Vagina (tissue), 2 donors: ENCODE measurements at places on chromosomes 4 and X.
A peak's percentile ranks its signal among the peaks of the same experiment; 100 is the strongest.

DNA sequence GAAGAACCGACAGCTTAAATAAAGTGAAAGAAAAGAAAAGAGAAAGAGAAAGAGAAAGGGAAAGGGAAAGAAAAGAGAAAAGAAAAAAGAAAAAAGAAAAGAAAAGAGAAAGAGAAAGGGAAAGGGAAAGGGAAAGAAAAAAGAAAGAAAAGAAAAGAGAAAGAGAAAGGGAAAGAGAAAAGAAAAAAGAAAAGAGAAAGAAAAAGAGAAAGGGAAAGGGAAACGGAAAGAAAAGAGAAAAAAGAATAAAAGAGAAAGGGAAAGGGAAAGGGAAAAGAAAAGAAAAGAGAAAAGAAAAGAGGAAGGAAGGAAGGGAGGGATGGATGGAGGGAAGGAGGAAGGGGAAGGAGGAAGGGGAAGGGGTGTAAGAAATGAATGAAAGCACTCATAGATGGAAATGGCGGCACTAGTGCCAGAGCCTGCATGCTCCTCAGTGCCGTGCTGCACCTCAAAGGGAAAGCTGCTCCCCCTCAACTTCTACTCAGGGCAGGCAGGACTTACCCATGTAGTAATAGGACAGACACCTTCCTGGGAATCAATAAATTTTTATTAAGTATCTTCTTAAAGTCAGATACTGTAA, 70.7 kb downstream of the AFAP1 start:
- no peak for DNase-seq

DNA sequence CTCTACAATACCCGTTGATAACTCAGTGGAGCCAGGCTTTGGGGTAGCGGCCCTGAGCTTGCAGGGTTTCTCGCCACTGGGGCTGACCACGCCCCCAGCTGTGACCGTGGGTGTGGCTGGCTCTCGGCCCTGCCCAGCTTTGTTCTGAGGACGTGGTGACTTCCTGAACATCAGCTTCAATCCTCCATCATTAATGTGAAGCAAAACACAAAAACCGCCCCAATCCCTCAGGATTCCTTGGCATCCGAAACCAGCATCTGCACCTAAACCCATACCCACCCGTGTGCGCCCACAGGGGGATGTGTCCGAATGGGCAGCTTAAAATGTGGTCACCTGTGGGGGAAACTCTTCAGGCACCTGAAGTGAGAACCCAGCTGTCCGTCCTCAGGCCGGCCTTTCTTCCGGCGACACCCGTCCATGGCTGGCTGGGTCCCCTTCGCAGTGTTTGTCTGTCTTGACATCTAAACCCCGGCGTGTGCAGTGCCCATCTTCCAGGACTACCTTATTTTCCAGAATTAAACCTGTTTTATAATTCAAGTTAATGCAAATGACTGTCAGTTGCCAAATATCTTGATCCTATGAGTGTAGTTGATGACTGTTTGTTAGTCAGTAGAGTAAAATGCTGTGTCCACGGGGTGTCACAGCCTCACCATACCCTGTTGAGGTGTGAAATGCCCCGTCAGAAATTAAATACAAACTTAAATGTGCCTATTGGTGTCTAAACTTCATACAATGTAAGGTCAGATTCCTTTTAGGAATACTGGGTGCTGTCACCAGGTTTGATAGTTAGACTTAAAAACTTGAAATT, 27.3 kb downstream of the NELFA start:
- no peak for DNase-seq

- no peak for DNase-seq
Measured at GRCh38 chr4:101682946-101683345, 107.6 kb upstream of the BANK1 start.

GRCh38 chr4:22686141-22686540, 6.6 kb upstream of the GBA3 start:
- no peak for DNase-seq

DNA sequence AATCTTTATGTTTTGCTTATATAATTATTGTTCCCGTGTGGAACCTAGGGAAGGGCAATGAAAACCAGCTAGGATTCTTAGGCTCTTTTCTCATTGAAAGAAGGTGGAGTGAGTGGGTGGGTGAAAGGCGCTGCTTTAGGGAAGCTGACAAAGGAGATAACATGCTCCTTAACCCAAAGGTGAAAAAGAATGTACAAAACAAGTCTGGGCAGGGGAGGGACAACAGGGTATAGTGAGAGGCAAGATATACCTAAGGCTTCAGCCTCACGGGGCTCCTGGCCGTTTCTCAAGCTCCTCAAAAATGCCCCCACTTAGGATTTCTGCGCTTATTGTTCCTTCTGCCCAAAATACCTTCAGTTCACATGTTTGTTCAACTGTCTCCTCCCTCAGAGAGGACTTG, 1.8 kb downstream of the SH2D1A start:
- no peak for DNase-seq

DNA sequence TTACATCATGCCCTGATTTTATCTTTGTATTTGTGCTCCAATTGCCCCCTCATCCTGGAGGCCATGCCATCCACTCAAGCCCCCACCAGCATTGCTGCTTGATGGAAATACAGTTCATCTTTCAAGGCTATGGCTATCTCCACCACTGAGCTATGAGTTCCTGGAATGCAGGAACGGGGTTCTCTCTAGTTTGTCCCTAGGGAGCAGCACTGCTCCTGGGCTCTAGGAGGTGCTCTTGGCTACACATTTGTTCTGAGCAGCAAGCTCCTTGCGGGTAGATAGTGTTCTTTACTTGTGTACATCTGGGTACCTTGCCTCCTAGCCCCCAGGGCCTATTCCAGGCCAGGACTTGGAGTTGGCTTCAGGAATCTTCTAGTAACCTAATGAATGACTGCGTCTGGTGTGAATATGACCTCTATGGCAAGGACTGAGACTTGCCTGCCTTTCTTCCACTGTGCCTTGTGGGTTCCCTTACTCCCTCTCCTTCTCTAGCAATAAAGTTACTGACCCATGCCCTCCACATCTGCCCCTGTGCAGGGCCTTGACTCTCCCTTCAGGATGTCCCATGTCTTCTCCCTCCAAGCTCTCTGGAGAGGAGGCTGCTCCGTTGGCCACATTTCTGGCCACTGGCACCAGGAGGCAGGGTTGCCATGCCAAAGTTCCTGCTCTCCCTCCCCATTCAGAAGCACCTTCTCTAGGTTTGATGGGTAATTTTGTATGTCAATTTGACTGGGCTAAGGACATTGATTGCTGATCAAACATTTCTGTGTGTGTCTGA, 7.6 kb downstream of the CITED1 start:
- peak; percentile 72 for DNase-seq

GRCh38 chr4:2363951-2364653, 54.3 kb downstream of the ZFYVE28 start:
- no peak for DNase-seq

DNA sequence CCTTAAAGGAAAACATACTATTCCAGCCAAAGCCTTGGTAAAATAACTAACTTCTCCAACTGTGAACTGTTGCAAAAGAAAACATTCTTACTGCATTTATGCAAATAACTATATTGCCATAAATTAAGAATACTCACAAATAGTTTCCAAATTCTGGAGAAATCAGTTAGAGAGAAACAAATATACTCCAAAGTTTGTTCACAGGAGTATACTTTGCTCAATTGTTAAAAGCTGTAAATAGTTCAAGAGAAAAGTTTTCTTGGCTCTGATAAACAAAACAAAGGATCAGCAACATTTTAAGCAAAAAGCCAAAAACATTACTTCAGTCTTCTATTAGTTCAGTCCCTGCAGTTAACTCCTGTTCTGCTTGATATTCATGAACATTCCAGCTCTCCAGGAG, 83.0 kb downstream of the EIF4E start:
- no peak for DNase-seq

- no peak for DNase-seq
Measured at GRCh38 chr4:169116270-169116901, 106.3 kb upstream of the CBR4 start.

GRCh38 chr4:122710434-122711308, 21.8 kb upstream of the BBS12 start:
- DNase-seq, result no peak

- no peak for DNase-seq
Measured at GRCh38 chr4:2266181-2266580, 4.3 kb upstream of the MXD4 start.

- no peak for DNase-seq
Measured at GRCh38 chr4:29558789-29559188, 1161.4 kb upstream of the PCDH7 start.

- no peak for DNase-seq
Measured at GRCh38 chr4:184384056-184384809, 90.1 kb downstream of the IRF2 start.

GRCh38 chr4:61771056-61771455, 570.9 kb downstream of the ADGRL3 start:
- no peak for DNase-seq

DNA sequence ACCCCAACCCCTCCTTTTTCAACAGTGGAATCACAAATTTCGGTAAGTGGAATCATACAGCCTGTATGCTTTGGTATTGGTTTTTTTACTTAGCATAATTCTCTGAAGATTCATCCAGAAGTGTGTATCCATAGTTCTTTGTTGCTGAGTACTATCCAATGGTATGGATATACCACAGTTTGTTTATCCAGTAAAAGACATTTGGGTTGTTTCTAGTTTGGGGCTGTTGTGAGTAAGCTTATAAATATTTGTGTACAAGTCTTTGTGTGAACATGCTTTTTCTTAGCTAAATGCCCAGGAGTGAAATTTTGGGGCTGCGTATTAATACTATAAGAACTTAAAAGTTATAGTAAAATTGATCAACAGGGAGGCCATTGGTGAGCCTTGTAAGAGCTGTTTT, 57.5 kb upstream of the GC start:
- DNase-seq, result no peak

GRCh38 chrX:119067023-119067739, 5.6 kb upstream of the CT47C1 start:
- no peak for DNase-seq

DNA sequence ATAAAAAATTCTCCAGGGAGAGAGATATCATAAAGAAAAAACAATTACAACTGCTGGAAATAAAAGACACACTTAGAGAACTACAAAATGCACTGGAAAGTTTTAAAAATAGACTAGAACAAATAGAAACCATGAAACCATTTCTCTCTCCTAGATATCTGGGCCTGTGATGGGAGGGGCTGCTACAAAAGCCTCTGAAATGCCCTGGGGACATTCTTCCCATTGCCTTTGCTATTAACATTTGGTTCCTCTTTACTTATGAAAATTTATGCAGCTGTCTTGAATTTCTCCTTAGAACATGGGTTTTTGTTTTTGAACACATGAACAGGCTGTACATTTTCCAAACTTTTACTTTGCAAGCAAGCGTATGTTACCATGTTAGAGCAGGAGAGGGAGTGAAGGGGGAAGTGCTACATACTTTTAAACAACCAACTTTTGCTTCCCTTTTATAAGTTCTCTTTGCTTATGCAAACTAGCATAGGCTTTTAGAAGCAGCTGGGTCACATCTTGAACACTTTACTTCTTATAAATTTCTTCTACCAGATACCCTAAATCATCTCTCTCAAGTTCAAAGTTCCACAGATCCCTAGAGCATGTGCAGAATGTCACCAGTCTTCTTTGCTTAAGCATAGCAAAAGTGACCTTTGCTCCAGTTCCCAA, 47.9 kb upstream of the PACRGL start:
- DNase-seq, result no peak

DNA sequence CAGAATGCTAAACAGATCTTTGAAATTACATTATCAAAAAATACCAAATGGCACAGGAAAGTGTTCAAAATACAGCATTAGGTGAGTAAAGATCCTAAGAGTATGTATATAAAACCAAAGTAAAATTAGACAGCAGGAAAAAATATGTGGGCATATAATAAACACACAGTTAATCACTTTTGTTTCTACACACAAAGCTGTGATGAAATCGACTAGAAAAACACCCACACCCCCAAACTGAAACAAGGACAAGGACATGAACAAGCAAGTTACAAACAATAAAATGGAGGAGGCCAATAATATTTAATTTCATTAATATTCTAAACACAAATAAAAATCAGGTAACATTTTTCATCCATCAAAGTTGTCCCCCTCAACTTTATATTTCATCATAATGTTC, 143.2 kb downstream of the FRYL start:
- no peak for DNase-seq

- DNase-seq, result no peak
Measured at GRCh38 chr4:111838406-111838930, 306.8 kb upstream of the FAM241A start.

DNA sequence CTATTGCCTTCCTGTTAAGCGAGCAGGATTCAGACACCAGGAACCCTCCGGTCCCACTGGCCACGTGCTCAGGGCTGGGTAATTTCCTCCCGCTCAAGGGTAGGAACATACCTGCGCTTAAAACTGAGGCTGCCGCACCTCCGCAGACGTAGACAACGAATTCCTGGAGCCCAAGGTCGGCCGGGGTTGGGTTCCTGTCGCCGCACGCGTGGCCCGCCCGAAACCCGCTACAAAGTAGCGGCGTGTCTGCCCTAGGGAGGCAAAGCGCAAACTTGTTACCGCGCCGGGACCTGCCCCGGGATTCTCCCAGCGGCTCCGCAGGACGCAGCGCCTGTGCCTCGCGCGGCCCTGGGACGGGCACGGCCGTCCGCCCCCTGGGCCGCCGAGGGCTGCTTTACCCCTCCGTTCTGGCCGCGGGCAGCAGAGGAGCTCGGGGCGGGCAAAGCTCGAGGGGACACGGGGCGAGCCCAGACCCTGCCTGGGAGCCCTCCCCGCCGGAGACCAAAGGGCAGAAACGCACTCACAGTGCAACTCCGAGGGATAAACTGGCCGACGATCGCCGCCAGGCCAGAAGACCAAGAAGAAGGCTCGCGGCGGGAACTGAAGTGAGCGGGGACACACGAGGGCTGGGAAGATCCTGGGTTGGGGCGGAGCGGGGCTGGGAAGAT, at the start of gene ERVMER34-1:
Gene ERVMER34-1 (minus strand): TSS at position 607 of the 668 bp plus-strand sequence. CDS start 5,905 bp downstream, outside the sequence.
- no peak for DNase-seq

DNA sequence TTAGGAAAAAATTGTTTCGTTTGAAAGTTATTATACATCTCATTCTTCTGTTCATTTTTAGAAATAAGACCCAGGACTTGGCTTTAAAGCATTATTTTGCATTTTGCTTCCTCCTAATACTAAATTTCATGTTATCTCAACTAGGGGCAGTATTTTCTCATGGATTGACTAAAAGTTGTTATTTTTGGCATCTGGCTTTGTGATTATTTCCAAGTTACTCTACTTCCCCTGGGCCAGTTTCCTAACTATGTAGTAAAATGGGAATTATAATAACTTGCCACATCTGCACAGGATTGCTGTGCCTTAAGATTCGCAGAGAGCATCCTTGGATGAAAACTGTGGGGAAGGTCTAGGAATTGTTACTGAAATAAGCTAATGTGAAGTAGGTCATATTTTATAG, 3.0 kb downstream of the RBPJ start:
- DNase-seq, result no peak

GRCh38 chr4:23337292-23337691, 552.6 kb downstream of the PPARGC1A start:
- DNase-seq, result no peak

DNA sequence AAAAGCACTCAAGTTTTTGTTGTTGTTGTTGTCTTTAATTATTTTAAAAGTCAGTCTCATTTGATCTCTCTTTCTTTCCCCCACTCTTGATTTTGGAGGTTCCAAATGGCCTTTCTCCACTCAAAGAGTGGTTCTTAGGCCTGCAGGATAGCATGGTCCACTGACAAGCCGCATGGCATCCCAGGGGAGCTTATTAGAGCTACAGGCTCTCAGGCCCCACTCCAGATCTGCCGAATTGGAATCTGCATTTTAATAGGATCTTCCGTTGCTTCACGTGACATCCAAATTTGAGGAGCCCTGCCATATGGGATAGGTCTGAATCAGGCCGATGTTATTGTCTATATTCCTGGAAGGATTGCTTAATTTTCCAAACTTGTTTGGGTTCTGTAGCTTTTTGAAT, 72.1 kb downstream of the CPE start:
- no peak for DNase-seq
